ENCODE measurements at places on chromosomes 2 and 18.

GRCh38 chr2:189763908-189764661 is 1.5 kb upstream of the OSGEPL1 start:
- DNase-seq: no peak

GRCh38 chr2:46548103-46548486 is 68.7 kb downstream of the TMEM247 start:
- DNase-seq: peak; percentile 29

DNA sequence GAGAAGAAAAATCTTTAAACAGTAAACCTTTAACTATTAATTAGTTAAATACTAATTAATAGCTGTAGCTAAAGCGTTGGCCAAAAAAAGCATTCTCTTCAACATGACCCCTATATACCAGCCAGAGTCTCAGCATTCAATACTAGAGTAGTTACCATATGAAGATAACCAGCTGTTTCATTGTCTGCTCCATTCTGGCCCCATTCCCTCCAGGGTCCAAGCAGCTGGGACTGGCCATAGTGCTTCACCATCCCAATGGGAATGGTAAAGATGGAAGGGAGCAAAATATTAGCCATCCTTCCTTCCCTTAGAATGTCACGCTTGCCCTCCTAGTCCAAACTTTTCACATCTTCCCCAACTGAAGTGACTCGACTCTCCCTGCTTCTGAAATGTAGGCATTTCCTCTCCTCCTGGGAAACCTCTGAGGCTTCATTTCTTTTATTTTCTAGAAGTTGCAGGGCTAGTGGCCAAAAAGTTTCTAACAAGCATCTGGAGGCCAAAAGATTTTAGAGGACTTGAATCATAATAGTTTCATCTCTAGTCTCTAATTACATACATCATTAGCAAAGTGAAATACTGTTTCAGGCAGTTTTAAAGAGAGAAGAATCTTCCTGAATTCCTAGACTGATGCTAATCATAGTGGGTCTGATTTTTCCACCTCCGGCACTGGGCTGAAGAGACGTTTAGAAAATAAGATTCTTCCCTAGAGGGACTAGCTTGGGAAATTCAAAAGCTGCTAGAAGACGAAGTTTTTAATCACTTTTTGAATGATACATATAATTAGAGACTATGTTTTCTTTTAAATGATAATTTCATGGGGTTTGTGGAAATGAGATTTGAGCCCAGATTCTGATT is 52.7 kb downstream of the CCDC68 start:
- no peak for DNase-seq

GRCh38 chr2:145753966-145754365 is 1234.0 kb upstream of the ZEB2 start:
- no peak for DNase-seq

GRCh38 chr18:75279381-75279780 is 68.8 kb downstream of the TSHZ1 start:
- no peak for DNase-seq

- DNase-seq: no peak
These were observed 119.9 kb downstream of the CTIF start for GRCh38 chr18:48658721-48659120.

GRCh38 chr2:3114406-3115185 is 263.0 kb downstream of the EIPR1 start:
- no peak for DNase-seq

- no peak for DNase-seq
These were observed 161.5 kb upstream of the FOSL2 start for GRCh38 chr2:28231110-28231631.

DNA sequence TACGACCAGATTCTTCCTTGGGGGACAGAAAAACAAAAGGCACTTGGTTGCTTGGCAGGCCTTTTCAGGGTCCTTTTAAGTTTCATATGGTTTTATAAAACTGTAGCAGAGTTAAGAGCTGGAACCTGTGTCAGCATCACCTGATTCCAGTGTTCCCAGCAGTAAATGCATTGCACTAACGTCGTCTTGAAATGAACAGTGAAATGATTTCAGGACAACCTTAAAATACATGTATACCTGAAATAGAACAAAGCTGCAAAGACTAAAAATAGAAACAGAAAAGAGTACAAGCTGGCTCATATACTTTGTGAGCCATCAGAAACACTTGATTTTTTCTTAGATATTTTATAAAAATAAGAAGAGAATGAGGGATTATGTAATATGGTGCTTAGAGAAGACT is 51.9 kb downstream of the ACSL3 start:
- DNase-seq: no peak

Measured in CD4-positive, alpha-beta T cell treated with Interleukin-1 beta for 1 hour (primary cell).